MCF 10A (cell line): ENCODE measurements at places on chromosomes 7 and 10. TPM values are rescaled to one million over a fixed set of nuclear protein-coding genes. Genes with fewer than 3 reads are reported as not detected.

- no peaks in the 10 kb centered on the region for H3K27me3 ChIP-seq
- H3K36me3 ChIP-seq: no peaks in the 10 kb centered on the region
- DNase-seq: peak; percentile 89
- peaks cover 28% of the 10 kb centered on the region for H3K4me1 ChIP-seq
- no peak overlapping the region for H3K4me3 ChIP-seq
- no peak overlapping the region for H3K27ac ChIP-seq
Observed at GRCh38 chr7:44264221-44264931, 61.0 kb downstream of the CAMK2B start.

DNA sequence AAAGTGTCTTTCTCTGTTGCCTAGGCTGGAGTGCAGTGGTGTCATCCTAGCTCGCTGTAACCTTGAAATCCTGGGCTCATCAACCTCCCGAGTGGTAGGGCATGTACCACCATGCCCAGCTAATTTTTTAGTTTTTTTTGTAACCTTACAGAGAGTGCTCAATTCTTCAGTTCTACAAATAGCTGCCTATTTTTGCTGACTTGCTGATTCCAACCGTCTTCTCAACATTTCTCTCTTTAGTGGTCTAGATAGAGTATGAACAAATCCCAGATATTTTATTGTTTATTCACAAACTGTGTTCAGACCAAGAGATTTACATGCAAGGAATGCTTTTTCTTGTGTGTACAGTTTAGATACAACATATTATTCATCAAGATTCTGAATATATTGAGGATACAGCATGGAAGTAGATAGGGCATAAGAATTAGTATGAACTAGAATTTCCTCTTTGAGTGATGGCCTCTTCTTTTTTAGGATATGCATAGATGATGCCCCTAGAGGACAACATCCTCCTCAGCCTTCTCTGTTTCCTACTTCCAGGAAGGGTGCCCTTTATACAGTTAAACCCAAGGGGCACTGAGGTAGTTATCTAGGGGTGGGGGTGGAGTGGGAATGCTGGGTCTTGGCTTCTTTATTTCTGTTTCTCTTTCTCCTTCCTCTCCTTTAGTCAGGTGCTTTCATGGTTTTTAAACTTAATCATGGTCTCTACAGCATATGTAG, 26.0 kb downstream of the PRPF18 start:
- H3K27me3 ChIP-seq: no peaks in the 10 kb centered on the region
- H3K4me3 ChIP-seq: no peak overlapping the region
- H3K4me1 ChIP-seq: peaks cover 22% of the 10 kb centered on the region
- peaks cover 72% of the 10 kb centered on the region for H3K36me3 ChIP-seq
- no peak for DNase-seq
- H3K27ac ChIP-seq: no peak overlapping the region

DNA sequence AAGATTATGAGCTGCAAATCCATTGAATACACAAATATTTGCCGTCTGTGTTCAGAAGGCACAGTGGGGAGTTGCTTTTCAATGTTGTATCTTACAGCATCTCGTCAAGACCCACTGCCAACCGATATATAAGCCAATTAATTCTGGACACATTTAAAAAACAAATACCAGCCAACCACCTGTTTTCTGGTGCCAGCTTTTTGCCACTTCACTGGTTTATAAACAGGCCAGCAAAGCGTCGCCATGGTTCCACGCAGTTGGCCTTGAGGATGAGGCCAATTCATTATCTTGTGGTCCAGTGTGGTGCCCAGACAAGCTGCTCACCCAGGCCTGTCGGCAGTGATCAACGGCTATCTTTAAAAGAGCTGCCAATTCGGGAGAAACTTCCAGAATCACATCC, 321.0 kb downstream of the TCERG1L start:
- no peaks in the 10 kb centered on the region for H3K27me3 ChIP-seq
- H3K4me1 ChIP-seq: no peaks in the 10 kb centered on the region
- no peak for DNase-seq
- H3K27ac ChIP-seq: no peak overlapping the region
- no peaks in the 10 kb centered on the region for H3K36me3 ChIP-seq

- H3K27me3 ChIP-seq: no peaks in the 10 kb centered on the region
- no peak for DNase-seq
- H3K4me1 ChIP-seq: peaks cover 5% of the 10 kb centered on the region
- H3K36me3 ChIP-seq: no peaks in the 10 kb centered on the region
- H3K27ac ChIP-seq: no peak overlapping the region
- no peak overlapping the region for H3K4me3 ChIP-seq
Observed at GRCh38 chr7:47103498-47104205, 478.3 kb downstream of the TNS3 start.

- peaks cover 10% of the 10 kb centered on the region for H3K4me1 ChIP-seq
- H3K27ac ChIP-seq: no peak overlapping the region
- H3K27me3 ChIP-seq: peaks cover 15% of the 10 kb centered on the region
- H3K4me3 ChIP-seq: no peak overlapping the region
- no peaks in the 10 kb centered on the region for H3K36me3 ChIP-seq
- no peak for DNase-seq
Observed at GRCh38 chr10:70762441-70763175, 22.6 kb downstream of the TBATA start.

- no peaks in the 10 kb centered on the region for H3K27me3 ChIP-seq
- H3K4me3 ChIP-seq: no peak overlapping the region
- H3K4me1 ChIP-seq: no peaks in the 10 kb centered on the region
- no peak for DNase-seq
Observed at GRCh38 chr7:71768450-71768849, 636.5 kb downstream of the GALNT17 start.

The NUTM2E gene
- total RNA-seq: 0.12 and 0.37 TPM in 2 replicates

The ASZ1 gene
- total RNA-seq: not detected in 2 replicates
